ENCODE measurements at places on chromosomes 2 and 18.

- ATAC-seq = no peak
Measured at GRCh38 chr2:226788881-226789490, 10.6 kb downstream of the IRS1 start.

DNA sequence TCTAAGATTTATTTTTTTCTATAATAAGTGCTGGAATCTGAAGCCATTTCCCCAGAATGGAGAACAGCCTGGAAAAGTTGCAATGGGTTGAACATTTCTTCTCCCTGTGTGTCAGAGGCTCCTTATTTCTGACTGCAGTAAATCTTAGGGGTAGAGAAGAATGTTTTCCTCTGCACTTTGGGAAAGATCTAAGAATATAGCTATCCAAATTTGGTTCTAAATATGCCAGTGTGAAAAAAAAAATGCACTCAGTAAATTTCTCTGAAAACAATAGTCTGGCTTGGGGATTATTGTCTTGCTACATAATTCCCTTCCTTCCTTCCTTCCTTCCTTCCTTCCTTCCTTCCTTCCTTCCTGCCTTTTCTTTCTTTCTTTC, 19.7 kb upstream of the CYRIA start:
- no peak for ATAC-seq

DNA sequence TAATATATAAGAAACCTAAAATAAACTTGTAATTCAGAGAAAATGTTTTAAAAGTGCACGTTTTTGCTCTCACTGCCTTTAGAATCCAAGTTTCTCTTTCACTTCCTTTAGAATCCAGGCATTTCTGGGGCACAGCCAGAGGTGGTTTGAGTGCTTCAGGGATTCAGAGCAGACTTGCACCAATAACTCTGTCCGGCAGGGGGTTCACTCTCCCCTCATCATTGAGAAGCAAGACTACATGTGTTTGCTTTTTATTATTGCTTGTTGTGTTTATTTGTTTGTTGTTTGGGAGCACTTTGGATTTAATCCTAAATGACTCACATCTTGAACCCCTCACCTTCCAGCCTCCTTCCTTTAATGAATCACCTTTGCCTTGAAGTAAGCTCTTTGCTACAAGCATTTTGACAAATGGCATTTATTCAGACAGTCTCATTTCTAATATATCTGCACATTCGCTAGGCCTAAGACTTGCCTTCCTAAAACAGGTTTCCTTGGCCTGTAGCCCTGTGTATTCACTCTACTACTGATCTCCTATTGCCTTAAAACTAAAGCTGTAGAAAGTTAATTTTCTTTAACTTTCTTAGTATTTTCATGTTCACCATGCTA, 233.5 kb upstream of the ATP5MC3 start:
- ATAC-seq = no peak

- ATAC-seq = no peak
Measured at GRCh38 chr18:35157181-35157580, 83.7 kb upstream of the ZNF397 start.

- no peak for ATAC-seq
Measured at GRCh38 chr2:147688242-147688641, 156.6 kb upstream of the ACVR2A start.

DNA sequence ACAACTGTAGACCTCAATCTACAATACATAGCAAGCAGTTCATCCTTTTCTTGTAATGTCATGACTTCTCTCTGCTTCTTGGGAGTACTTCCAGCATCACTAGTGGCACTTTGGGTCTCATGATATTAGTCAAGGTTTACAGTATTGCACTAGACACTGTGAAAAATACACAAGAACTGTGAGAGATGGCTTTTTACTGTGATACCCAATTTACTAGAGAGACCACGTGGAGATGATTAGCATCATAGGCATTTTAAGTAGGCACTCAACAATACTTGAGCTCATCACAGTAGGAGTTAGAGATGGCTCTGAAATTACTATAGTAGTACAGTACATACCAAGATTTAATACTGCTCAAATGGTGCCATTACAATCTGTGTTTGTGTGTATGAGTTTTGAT, 112.8 kb upstream of the EML6 start:
- no peak for ATAC-seq

DNA sequence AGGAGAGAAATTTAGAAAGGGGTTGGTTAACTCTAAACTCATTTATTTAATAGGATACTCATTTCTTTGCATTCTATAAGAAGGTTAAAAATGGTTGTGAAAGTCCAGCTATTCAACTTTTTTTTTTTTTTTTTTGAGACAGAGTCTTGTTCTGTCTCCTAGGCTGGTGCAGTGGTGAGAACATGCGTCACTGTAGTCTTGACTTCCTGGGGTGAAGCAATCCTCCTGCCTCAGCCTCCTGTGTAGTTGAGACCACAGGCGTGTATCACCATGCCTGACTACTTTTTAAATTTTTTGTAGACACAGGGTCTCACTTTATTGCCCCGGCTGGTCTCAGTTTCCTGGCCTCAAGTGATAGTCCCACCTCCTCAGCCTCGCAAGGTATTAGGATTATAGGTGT, 11.9 kb downstream of the ELP2 start:
- no peak for ATAC-seq

DNA sequence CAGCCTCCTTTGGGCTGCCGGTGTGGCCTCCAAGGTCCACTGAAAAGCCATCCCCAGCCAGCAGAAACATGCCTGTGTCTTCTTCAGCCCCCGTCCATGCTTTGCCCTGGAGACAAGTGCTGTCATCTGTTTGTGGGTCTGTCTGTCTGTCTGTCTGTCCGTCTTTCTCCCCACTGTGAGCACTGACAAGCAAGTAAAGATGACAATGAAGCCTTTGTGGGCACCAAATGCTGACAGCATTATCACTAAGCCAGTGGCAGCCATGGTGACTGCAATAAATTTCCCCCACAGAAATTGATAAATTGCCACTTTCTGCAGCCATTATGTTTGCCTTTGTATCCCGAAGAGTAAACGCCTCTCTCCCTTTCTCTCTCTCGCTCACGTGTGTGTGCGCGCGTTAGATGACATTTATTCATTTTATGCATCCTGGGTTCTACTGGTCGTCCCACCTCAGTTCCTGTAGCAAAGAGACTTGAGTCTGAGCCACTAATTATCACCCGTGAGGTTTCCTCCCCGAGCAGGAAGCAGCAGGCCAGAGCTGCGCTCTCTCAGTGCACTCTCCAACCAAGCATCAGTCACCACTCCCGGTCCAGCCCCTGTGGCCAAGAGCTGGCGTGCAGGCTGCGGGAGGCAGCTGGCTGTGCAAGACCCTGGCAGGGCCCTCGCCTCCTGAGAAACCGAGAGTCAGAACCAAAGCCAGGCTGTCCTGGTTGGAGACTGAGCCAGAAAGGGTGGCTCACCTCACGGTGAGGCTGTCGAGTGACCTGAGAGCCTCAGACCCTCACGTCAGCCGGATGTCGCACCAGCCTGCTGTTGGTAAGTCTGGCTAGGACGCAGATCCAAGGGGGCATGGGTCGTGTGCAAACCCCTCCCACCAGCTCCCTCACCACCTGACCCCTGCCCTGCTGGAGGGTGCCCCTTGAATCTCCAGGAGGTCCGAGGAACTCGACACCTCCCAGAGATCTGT, 6.9 kb downstream of the STEAP3 start:
- ATAC-seq = no peak

DNA sequence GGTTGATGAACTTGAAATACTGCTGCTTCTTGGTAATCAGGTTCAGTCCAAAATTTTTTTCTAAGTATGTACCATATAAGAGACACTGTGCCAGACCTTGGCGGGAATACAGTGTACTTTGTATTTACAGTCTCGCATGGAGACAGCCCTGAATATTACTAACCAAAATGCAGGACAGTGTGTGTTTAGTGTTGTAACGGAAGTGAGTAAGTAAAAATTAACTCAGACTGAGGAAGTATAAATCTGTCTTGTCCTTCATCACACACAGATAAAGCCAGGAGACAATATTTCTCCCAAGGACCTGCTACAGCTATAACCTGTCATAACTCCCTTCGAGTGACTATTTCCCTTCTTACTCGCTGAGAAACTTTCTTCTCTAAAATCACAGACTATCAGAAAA, 76.9 kb downstream of the ACTR3 start:
- ATAC-seq = peak; percentile 50

- no peak for ATAC-seq
Measured at GRCh38 chr2:187966924-187967323, 324.8 kb upstream of the GULP1 start.

- ATAC-seq = no peak
Measured at GRCh38 chr2:67808112-67808511, 254.7 kb downstream of the C1D start.

GRCh38 chr18:26547646-26548414, 523 bp downstream of the KCTD1 start:
- peak; percentile 73 for ATAC-seq

DNA sequence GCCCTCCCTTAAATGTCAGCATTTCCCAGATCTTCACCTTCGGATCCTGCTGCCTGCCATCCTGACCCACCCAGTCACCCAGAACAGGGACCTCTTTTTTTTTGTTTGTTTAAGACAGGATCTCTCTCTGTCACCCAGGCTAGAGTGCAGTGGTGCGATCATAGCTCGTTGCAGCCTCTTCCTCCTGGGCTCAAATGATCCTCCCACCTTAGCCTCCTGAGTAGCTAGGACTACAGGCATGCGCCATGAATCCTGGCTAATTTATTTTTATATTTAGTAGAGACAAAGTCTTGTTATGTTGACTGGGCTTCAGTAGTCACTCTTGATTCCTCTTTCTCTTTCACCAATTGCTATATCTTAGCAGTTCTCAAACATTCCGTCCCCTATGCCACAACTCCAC, 39.0 kb downstream of the INSIG2 start:
- no peak for ATAC-seq

GRCh38 chr2:33220533-33220932, 255.9 kb upstream of the RASGRP3 start:
- no peak for ATAC-seq

DNA sequence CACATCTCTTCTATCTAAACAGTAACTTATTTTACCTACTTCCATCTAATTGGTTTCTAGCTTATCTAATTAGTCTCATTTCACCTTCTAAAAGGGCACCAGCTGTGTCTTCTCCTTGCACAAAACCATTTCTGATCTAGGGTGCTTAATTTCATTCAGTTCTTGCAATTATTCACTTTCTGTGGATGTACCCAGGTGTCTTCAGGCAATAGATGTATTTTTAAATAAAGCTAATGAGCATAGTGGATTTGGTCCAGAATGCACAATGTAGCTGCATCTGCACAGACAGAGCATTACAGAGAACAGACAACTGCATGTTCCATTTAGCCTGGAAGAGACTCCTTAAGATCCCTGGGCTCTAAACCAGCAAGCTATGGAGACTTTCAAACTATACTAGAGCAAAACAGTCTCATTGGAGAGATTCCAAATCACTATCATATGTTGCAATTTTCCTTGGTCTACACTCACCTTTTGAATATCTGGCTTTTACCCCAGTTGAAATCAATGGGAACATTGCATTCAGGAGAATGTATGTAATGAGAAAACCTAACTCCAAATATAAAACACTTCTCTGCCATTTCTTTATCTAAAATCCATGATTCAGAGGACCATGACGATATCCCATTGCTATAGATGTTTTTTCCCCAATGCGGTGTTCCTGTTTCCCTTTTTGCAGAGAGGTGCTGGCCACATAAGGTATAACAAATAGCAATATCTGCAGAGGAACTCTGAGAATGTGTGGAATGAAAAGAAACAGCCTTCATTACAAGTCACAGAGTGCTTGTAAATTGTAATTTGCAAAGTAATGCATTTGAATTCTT, 3.5 kb upstream of the RFX8 start:
- no peak for ATAC-seq

GRCh38 chr2:56239437-56239836, 55.6 kb downstream of the CCDC85A start:
- ATAC-seq = no peak

GRCh38 chr2:144331674-144332355, 188.1 kb downstream of the ZEB2 start:
- no peak for ATAC-seq

GRCh38 chr2:131105950-131106801, 1.0 kb downstream of the PLEKHB2 start:
- ATAC-seq = no peak

DNA sequence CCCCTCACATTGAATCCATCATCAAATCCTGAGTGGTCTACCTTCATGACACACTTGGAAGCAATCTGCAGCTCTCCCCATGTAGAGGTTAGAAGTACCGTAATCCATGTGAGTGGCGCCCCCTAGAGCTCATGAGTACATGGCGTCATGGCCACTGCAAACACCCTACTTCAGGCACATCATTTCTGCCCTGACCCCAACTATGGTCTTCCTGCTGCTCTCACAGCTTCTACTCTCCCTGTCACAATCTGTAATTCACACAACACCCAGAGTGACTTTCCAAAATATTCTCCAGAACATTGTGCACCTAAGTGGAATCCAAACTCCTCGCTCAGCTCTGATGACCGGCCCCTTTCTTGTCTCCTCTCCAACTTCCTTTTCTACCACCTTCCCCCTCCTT, 141.9 kb downstream of the ANKRD44 start:
- peak; percentile 90 for ATAC-seq

DNA sequence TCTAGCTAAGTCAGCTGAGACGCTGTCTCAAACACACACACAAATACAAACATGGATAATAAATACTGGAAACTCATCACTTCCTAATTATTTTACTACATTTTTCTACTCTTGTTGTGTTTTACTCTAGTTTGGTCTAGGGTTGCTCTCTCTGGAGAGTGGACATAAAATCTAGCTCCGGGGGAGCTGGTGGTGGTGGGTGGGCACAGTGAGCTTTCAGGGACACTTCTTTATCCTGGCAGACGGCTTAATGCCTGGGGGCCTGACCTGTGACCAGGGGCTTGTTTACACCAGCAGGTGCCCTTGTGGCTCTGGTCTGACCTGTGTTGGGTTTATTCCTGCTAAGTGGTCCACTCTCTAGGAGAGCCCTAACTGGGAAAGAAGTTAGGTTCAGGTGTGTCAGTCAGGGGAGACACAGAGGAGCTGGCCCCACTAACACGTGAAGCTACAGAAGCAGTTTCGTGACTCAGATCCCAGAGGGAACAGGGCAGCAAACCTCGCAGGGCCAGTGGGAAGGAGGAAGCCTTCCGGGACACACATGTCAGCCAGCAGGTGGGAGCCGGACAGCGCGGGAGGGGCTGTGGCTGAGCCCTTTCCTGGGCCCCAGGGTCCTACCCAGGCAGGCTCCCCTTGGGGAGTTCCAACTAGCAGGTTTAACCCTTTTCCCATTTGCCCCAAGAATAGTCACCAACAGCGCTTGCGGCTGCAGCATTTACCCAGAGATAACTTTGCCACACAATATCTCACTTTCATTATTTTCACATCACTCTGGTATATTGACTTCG, 22.5 kb upstream of the BOK start:
- no peak for ATAC-seq

GRCh38 chr18:70454704-70455322, 166.0 kb downstream of the SOCS6 start:
- ATAC-seq = no peak

DNA sequence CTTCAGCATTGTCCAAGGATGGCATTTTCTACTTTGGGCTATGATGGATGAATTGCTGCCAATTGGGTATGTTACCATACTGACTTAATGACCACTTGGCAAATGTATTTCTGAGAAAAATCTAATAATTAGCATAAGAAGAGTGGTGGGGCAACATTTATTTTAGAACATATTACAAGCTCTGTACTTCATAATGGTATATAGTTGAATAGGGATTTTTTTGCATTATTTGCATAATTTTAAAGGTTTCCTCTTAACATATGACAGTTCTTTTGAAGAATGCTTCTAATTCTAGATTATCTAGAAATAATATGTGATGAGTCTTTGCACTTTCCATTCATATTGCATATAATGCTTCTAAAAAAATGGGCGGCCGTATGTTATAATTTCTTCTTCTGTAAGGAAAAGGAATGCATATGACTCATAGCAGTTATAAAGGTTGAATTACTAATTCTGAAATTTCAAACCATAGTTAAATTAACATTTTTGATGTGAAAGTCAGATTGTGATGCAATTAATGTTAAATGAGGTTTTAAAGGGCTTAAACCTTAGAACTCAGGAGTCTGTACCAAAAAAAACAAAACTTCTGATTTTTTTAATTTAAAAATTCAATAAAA, 1652.3 kb upstream of the SLC39A10 start:
- ATAC-seq = no peak

Data from gastroesophageal sphincter (tissue), 4 donors.